ENCODE measurements at places on chromosomes 5 and 9.

DNA sequence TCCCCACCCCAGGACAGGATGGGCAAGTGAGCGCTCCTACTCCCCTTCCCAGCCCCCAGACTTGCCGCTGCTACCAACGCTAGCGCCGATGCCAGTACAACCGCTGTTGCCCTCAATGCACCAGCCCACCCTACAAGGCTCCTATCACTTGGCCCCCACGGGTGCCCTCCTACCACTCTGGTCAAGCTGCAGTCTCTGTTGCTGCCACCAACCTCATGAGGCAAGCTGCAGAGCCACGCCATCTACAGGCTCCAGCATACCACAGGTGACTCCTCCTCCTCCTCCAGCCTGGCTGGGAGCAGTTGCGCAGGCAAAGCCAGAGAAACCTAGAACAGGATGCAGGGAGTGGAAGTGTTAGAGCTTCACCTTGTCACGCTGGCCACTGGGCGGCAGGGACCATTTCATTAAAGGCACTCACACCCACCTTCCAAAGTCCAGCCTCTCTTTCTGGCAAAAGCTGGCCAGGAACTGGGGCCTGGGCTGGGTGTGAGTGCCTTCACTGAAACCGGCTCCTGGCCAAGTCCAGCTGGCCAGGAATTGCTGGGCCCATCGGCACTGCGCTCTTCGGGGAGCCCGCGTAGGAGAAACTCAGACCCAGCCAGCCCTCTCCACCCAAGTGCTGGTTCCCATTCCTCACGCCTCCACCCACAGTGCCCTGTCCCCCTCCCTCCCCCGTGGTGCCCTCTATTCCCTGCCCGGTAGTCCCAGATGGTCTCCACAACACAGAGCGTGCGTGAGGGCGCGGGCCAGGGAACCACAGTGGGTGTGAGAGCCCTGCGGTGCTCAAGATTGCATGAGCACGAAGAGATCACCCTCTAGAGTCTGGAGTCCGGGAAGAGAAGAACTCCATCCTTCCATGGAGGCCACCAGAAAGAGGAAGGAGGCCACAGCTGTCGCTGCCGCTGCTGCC, 1.6 kb upstream of the PCAT7 start:
- peak; percentile 85 for DNase-seq

- DNase-seq = no peak
Measured at GRCh38 chr9:70607926-70608325, 193.5 kb upstream of the KLF9 start.

DNA sequence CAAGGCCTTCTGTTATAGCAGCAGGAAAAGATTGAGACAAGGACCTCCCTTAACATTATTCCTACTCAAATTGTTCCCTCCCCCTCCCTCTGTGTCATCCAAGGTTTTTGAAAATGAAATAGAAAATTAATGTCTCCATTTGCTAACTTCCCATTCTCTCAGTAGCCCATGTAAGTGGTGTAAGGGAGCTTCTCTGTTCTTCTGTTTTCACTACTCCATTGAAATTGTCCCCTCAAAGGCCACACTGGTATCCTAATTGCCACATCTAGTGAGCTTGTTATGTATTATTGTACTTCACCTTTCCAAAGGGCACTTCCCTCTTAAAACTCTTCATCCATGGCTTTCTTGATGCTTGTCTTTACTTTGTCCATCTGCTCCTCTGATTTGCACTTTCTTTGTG, 131.2 kb upstream of the PIK3R1 start:
- DNase-seq = no peak

DNA sequence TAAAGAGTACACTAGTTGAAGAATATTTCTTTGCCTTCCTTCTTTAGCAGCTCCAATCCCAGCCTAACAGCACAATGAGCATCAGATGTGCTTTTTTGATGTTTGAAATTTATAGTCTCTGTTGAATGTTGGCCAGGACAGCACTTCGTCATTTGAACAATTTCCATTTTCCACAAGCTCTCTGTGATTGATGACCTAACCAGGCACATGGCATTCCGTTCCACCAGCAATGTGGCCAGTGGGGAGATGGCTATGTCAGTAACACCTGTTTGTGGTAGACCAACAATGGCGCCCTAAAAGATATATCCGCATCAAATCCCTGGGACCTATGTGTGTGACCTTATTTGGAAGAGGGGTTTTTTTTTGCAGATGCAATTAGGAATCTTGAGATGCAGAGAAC, 66.8 kb downstream of the PALM2AKAP2 start:
- DNase-seq = no peak

GRCh38 chr9:85204176-85204575, 534.6 kb downstream of the NTRK2 start:
- no peak for DNase-seq

DNA sequence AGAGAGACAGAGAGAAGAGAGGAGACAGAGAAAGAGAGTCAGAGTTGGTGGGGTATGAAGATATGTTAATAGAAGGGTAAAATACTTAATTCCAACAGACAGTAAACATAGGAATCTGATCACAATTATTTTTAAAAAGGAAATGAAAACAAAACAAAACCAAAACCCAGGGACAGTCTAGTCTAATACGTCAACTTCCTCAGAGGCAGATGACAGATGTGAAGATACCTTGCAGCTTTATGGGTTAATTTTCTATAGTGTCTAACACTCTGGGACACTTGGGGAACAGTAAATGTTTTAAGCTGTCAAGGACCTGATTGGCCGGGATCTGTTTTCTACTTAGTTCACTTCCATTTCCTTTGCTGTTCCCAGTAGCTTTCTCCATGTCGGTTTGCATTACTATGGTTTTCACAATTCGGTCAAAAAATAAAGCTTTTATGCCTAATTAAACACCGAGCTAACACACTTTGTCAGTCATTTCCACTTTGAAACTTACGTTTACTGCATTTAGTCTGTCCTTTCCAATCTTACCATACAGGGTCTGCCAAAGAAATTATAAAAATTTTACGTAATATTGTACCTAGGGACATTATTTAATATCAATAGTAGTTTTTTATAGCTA, 216.5 kb downstream of the MCTP1 start:
- no peak for DNase-seq

DNA sequence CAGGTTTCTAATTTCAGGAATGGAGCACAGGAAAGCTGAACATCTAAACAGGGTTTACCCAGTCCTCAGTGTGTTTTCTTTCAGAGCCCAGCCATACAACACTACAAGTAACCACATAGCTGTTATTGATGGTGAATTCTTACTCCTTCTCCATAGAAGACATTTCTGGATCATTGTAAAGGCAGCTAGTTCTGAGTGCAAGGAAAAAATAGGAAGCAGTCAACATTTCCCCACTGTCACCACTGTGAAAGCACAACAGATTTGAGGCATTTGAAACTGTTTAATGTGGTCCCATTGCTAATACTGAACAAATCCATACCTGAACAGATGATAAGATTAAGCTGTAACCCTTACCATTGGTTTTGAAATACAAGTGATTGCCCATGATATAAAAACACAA, 145.0 kb upstream of the PCA3 start:
- DNase-seq = no peak

DNA sequence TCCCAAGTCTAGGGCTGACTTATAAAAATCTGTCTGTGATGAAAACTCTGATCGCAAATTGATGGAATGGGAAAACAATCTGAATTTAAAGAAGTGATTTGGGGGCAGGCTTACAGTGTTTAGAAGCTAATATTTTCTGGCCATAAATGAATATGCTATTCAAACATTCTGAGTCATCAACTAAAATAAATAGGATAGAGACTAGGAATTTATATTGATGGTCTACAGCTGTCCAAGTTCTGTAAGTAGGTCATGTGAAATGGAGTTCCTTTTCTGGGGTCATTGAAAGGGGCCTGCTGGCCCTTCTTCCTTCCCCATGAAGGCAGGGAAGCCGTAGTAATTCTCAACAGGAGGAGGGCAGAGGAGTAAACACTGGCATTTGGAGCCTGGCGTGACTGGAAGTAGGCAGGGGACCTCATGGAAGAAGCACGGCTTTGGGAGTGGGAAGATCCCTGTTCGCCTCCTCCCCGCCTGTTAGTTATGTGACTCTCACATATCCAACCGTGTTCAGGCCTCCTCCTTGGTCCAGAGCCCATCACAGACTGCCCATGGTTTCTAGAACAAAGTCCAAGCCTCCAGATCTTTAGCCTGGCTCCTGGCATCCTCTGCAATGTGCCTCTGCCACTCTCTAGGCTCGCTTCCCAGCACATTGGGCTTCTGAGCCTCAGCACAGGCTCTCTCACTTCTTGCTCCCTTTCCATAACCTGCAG, 31.7 kb downstream of the ALG2 start:
- peak; percentile 7 for DNase-seq

DNA sequence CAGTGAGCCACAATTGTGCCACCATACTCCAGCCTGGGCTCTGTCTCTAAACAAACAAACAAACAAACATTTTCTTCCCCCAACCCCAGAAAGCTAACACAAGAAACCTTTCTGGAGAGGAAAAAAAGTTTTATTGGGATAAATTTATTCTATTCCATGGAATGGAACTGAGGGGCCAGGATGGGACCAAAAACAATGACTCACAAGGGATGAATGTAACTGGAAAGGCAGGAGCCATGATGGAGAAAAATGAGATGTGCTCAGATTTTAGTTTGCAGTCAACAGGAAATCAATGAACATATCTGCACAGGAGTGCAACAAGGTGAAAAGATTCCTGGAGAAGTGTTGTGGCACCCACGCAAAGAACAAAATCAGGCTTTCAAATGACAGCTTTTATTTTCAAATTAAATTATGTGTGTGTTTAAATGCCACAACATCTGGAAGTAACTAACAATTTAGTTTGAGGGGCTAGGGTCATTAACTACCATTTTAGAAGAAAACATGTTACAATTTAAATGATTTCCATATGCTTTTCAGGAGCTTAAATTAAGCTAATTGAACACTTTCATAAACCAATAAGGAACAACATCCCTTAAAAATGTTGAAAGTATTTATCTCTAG, 208.6 kb downstream of the TSSK1B start:
- no peak for DNase-seq

DNA sequence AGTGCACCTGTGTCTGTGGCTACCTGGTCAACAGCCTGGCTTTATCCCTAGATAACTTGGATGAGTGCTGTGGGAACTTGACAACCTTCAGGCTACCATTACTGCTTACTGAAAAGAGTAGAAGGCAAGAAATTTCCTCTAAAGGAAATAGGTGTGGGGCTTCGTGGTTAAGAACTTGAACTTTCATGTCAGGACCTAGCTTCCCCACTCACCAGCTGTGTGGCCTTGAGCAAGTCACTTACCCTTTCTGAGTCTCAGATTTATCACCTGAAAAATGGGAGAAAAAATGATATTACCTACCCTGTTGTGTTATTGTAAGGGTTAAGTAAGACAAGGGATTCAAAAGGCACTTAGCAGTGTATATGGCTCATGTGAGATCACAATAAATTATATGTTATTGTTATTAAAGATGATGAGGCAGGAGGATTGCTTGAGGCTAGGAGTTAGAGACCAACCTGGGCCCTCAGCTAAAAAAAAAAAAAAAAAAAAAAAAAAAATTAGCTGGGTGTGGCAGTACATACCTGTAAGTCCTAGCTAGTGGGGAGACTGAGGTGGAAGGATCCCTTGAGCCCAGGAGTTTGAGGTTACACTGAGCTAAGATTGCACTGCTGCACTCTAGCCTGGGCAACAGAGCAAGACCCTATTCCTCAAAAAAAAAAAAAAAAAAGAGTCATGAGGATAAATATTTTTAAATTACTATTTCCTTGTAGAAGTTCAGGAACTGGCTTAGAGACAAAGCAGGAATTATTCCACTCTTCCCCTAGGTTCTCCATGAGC, 97.0 kb upstream of the SPRY4 start:
- no peak for DNase-seq

All from DMS53 (cell line).